ENCODE measurements at places on chromosomes 11 and 22.

DNA sequence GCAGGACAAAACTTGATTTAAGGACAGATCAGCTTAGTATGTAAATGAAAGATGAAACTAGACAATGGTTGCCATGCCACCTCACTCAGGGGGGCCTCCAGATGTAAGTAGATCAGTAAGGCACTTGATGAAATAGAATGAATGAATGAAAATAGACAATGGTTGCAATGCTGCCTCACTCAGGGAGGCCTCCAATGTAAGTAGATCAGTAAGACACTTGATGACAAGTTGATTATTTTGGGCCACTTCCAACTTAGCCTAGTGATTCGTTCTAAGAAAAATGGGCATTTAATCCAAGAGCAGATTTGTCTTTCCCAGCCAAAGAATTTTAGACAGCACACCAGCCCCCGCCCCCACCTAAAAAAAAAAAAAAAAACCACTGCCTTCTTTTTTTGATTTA lies 19.2 kb upstream of the SLC5A12 start:
- DNase-seq = no peak

DNA sequence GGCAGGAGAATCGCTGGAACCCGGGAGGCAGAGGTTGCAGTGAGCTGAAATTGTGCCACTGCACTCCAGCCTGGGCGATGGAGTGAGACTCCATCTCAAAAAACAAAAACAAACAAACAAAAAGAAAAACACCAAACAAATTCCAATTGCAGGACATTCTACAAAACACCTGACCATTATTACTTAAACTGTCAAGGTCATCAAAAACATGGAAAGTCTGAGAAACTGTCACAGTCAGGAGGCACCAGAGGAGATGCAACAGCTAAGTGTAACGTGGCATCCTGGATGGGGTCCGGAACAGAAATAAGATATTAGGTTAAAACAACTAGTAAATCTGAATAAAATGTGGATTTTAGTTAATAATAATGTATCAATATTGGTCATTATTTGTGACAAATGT lies 914 bp upstream of the DNAJB13 start:
- DNase-seq = no peak

GRCh38 chr22:46424496-46424895 lies 89.0 kb downstream of the TRMU start:
- no peak for DNase-seq

GRCh38 chr11:44761551-44761961 lies 34.8 kb downstream of the TSPAN18 start:
- peak; percentile 17 for DNase-seq

DNA sequence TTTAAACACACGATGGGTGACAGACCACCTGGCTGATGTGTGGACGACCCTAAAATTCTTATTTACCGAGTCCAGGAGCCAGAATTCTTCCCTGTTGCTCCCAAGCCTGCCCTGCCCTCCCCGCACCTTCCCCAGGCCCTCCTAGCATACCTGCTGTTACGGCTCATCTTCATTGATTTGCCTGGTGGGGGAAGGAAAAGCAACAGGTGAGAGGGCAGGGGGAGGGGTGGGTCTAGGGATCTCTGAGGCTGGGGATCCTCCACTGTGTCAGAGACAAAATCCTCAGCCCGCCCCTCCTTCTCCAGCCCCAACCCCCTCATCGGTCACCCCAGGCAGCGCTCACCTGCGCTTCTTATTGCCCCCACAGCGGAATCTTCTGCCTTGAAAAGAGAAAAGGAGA lies 4.0 kb downstream of the FXYD2 start:
- no peak for DNase-seq

GRCh38 chr11:4643076-4643475 lies 706 bp upstream of the OR51E1 start:
- DNase-seq = no peak

DNA sequence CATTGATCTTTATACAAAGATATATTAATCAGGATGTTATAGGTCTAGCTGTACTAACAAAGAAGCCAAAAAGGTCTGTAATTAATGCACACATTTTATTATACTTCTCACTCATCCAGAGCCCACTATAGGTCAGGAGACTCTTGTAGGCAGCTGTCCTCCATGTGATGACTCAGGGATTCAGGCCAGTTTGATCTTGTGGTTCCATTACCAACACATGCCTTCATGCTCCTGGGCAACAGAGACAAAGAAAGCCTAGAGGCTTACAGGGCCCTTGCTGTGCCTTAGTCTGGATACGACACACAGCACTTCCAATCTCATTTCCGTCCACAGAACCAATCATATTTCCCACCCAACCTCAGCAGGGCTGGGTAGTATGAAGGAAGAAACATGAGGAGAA lies 150.3 kb upstream of the NCAM1 start:
- no peak for DNase-seq

- DNase-seq = no peak
Measured at GRCh38 chr11:119362741-119363080, 16.2 kb upstream of the MFRP start.

GRCh38 chr11:105153392-105153791 lies 13.8 kb upstream of the CARD18 start:
- DNase-seq = no peak

GRCh38 chr11:60924906-60925853 lies 920 bp downstream of the TMEM132A start:
- no peak for DNase-seq

GRCh38 chr11:46351606-46352005 lies 4.3 kb downstream of the DGKZ start:
- DNase-seq = no peak

DNA sequence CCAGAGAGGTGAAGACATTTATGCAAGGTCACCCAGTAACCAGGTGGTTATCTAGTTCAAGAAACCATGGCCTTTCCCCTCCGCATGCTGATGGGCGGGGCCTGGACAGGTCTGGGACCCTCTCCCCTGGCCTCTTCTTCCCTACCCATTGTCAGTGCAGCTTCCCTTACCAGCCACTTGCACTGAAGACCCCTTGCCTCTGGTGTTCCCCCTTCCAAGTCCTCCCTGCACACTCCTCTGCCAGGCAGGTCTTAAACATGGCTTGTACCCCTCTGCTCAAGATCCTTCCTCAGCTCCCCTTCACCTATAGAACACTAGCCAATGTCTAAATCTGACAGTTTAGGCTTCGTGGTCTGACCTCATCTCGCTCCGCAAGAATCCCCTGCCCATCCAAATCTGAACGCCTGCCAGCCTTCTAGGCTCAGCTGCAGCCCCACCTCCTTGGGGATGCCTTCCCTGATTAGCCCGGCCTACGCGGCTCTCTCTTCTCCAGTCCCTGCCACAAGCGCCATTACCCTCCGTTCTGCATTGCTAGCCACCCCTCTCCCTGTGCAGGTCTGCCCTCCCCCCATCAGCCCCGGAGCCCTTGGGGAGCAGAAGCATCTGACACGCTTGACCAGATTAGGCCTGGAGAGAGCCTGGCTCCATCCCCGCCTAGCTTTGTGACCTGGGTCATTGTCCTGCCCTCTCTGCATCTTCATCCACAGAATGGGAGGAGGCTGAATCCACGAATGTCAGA lies 213.8 kb downstream of the DSCAML1 start:
- no peak for DNase-seq

GRCh38 chr22:28576162-28576561 lies 103.5 kb downstream of the TTC28 start:
- DNase-seq = no peak

DNA sequence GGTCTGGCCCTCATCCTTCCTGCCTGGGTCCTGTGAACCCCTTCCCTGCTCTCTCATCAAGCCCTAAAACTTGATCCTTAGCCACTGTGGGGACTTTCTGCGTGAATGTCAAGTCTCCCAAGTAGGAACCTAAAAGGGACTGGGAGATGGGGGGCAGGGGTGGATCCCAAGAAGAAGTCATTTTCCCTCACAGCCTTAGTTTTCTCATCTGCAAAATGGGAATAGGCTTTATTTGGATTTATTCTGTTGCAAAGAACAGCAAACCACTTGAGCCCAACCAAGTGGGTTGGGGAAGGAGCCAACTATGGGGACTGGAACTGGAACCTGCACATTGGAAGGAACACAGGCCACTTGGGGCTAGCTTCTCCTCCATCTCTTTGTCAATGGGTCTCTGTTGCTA lies 36.8 kb downstream of the NEU3 start:
- DNase-seq = no peak

DNA sequence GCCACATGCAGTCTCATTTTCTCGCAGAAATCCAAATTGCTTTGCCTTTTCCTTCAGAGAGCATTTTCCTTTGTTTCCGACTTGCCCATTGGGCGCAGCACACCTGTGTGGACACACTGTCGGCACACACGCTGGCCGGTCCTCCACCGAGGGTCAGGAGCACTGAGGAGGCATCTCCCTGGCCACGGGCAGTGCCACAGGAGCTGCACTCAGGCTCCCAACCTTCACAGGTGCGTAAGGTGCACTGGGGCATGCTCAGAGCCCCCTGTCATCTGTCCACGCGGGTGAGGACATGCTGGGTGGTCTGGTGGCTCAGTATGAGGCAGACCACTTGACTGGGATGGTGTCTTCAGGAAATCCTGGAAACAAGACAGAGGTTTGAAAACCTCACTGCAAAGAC lies 779.1 kb downstream of the BRD1 start:
- no peak for DNase-seq

DNA sequence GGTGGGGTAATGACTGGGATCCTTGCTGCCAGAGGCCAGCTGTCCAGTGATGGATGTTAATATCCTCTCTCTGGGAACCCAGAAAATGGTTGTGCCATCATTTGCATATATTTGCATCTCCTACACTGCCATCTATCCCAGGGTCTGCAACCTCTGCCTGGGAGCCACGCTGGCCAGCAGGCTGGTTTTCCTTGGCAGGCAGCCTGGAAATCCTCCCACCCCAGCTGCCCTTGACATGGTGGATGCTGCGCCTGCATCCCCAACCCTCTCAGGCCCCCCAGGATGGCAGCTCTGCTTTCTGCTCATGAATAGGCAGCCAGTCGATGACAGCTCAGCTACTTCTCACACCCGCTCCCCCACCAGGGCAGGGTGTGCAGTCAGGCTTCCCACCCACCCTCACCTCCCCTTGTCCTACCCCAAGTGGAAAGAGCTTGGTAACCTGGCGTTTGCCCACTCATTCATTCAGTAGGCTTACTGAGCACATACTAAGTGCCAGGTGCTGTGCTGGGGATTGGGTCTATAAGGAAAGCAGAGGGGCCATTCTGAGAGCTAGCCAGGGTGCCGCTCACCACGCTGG lies 202.5 kb downstream of the TRIM29 start:
- DNase-seq = no peak

DNA sequence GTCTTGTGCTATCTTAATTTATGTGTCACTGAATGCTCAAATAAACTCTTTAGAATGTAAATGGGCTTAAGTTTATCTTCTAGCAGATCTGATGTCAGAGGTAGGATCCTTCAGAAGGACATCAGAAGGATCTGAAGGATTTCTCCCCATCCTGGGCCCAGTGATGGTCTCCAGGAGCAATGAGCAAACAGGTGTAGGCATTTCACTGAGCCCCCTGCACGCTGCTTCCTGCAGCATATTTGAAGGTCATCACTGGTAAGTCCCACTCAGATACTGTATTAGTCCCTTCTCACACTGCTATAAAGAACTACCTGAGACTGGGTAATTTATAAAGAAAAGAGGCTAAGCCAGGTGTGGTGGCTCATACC lies 4.5 kb downstream of the GSTP1 start:
- DNase-seq = no peak

Data from uterus (tissue), 4 donors.